Activated naive CD4-positive, alpha-beta T cell treated with anti-CD3 and anti-CD28 coated beads, Interleukin-2, amount 50 U/mL, for 16 hours (primary cell): ENCODE measurements at places on chromosomes 1 and 21.

GRCh38 chr1:62613325-62613727 is 16.0 kb downstream of the ANGPTL3 start:
- no peak for DNase-seq

DNA sequence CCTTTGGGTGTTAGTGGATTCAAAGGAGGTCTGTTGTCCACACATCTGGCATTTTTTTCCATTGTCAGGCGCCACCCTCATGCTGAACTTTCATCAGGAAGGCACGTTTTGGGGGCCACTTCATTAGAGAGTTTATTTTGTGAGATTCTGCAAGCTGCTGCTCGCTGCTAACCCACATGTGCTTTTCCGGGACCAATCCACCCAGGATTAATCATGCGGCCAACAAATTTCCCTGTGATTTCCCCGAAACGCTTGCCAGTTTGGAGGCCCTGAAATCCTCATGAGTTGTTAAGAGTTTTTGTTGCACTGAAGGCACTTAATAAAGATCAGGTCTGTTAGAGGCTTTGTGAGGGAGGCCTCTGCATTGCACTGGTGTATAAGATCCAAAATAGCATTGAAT is 2.4 kb downstream of the PDPN start:
- no peak for DNase-seq

GRCh38 chr1:27521861-27522431 is 32.0 kb upstream of the WASF2 start:
- peak; percentile 24 for DNase-seq

DNA sequence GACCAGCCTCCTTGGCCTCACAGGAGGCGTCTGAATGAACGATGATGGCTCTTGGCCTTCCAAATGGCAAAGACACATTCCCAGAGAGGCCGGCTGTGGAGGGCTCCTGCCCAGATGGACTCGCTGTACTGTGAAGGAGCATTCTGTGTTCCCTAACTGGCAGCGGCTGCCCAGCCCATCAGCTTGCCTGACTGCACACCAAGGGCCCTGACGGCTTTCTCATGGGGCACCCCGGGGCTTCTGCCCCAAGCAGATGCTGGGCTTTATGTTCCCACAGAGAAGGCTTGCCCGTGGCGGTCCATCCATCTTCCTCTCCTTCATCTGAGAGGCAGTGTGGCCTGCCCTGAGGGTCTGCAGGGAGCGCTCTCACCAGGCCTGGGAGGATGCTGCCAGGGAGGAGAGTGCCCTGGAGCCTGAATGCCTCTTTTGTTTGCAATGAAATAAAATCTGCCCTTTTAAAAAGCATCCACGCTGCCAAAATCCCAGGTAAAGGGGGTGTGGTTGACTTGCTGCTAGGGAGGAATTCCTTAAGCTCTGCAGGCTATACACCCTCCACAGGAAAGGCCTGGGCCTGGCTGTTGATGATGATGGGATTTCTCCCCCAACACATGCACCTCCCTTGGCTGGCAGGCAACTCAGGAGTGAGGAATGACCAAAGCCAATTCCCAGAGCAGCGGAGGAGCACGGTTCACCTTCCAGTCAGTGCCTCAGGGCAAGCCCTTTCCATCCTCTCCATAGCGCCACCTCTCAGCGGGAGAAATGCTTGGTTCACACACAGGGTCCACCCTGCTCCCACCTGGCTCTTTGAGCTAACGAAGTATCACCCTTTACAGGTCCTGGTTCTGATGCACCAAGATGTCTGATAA is 84.6 kb upstream of the SSX2IP start:
- no peak for DNase-seq

GRCh38 chr1:87331365-87332241 is 2.9 kb downstream of the LMO4 start:
- peak; percentile 47 for DNase-seq

DNA sequence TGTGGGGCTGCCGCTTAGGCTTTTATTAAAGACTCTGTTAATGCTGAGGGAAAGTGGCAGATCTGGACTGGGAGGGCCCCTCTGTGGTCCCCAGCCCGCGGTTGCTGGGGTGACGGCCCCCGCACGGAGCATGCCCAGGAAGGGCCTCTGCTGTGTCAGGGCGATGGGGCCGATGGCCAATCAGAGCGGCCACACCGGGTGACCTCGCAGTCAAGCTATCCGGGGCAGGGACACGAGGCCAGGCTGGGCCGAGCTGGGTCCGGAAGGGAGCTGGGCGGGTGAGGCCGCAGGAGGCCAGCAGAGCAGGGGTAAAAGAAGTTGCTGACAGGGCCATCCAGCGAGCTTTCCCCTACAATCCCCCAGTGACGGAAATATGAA is 145.1 kb downstream of the CASZ1 start:
- no peak for DNase-seq

DNA sequence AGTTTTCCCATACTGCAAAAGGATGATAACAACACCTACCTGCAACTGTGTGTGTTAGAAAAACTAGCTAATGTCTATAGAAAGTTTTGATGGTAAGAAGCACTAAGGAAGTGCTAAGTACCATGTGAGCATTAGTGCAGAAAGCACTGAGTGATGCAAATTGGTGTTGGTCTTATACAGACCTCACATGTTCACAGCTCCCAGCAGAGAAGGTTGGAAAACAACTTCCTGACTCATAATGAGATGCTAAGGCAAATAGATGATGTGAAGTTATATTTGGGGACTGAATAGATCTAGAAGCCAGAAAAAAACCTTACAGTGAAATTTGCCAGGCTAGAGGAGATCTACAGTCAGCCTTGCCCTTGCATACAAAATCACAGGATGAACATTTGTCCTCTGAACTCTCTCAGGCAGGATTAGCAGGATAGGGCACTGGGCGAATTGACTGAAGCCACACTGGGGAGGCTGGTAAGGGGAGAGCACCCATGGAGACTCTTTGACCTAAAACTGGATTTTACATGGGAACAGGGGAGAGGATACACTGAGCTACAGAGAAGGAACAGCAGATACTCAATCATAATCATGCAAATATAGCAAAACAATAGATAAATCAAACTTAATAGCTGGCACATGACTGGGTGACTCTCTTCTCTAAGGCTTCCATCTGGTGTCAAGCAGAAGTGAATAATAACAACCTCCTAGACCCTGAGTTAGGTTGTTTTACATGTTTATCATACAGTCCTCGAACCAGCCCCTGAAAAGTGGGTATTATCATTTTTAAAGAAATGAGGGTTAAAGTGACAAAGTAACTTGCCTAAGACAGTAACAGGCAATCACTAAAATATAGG is 61.3 kb downstream of the ASTN1 start:
- no peak for DNase-seq

DNA sequence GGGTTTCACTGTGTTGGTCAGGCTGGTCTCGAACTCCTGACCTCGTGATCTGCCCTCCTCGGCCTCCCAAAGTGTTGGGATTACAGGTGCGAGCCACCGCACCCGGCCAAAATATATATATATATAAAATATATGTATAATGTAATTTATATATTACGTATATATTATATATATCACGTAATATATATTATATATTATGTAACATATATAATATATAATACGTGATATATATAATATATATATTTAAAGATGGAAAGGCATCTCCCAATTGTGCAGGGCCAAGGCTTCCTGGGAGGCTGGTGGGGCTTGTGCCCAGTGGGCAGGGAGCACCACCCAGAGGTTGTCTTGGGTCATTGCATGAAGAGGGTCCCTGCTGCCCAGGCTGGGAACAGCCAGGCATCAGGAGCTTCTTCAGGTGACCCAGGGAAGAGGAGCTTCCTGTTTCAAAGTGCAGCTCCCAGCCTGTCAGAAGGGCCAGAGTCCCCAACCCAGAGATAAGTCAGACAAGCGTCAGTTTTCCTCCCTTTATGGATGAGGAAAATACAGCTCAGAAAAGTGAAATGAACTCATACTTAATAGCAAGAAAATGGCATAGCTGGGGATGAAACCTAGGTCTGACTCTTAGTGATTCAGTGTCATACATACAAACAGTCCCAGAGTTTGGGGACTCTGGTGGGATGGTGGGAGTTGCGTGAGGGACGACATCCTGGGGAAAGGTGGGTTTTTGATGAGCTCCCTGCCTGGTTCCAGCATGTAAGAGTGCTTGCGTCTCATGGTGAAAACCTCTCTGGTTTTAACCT is 12.0 kb downstream of the UBE2Q1 start:
- DNase-seq, result peak; percentile 45

DNA sequence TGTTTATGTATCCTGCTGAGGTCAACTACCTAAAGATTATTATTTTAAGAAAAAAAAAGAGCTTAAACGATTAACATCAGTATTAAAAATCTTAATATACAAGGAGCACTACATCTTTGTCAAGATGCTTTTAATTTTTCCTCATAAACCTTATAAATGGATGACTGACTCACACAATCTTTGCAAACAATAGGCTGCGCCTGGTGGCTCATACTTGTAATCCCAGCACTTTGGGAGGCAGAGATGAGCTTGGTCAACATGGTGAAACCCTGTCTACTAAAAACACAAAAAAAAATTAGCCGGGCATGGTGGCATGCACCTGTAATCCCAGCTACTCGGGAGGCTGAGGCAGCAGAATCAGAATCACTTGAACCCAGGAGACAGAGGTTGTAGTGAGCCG is 1.7 kb downstream of the KHDC4 start:
- DNase-seq, result no peak

DNA sequence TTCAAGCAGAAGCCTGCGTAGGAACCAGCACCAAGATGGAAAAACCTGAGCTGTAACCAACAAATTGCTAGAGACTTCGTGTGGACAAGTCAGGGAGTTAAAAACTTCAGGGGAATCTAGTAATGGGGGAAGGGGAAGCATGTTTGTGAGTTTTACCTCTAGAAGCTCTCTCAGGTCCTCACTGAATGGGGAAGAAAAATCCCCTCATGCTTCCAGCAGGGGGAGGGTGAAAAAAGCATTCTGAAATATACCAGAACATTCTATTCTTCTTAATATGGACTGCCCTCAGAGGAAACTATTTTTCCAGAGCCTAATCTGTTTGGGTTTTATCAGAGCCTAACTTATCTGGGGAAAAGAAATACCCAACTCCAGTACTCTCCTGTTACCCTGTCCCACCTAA is 28.6 kb downstream of the GNG12 start:
- DNase-seq, result no peak

GRCh38 chr21:28627691-28628090 is 365.0 kb downstream of the LTN1 start:
- DNase-seq, result no peak

DNA sequence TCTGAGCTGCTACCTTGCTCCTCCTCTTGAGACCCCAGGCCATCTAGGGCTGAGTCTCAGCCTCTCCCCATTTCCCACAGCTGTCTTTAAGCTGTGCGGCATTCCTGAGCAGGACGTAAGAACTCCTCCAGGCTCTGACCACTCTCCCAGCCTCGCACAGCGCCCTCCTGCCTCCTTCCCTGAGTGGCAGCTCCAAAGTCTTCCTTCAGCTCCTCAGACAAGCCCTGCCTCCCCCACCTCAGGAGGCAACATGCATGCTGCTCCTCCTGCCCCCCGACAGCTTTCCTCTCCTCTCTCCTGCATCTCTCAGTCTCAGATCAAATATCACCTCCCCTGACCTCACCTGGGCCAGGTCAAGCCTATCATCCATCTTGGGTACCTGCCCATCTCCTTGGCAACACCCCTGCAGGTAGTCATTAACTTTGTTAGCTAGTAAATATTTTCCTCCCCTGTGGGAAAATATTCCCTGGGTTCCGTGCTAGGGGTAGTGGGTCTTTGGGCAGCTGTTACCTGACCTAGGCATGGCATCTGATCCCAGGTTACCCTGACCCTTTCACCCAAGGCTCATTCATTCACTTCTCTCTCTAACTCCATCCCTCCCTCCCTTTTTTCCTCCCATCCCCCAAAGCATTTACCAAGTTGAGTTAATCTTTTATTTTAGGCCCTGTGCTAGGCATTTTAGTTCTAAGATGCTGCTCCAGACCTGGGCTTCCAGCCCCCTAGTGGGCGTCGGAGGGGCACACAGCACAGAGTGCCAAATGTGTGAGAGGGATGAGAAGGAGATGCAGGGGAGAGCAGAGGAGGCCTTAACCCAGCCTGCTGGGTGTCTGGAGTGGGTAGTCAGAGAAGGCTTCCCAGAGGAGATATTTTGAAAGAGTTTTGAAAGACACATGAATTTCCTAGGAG is 419.9 kb downstream of the PTPRU start:
- no peak for DNase-seq

DNA sequence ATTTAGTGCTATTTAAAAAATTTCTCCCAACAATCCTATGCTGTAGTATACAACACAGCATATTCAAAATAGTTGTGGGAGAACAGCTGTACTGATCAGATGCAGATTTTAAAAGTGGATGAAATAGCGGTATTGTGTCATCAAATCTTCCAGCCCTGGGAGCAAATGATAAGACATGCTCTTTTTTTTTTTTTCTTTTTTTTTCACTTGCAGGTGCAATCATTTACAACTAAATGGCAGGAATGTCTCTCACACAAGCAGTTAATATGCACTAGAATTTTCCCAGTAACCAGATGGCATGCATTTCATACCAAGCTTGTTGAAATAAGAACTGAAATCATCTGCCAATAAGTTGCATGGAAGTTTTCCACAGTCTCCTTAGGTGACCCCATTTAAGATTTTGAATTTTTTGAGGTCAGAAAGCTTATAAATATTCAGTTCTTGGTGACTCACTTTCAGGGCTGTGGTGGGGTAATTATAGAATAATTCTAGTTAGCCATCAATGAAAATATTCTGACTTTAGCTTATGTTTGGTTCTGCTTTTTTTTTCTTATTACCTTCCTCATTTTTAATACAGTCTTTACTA is 623.9 kb upstream of the NR5A2 start:
- no peak for DNase-seq

GRCh38 chr1:205438213-205439158 is 16.6 kb upstream of the LEMD1 start:
- DNase-seq, result no peak

DNA sequence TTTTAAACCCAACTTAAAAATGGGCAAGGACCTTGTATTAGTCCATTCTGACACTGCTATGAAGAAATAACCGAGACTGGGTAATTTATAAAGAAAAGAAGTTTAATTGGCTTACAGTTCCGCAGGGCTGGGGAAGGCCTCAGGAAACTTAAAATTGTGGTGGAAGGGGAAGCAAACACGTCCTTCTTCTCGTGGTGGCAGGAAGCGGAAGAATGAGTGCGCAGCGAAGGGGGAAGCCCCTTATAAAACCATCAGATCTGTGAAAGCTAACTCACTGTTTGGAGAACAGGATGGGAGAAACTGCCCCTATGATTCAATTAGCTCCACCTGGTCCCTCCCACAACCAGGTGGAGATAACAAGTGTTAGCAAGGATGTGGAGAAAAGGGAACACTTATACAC is 237.7 kb downstream of the SEC16B start:
- DNase-seq, result no peak

- DNase-seq, result no peak
These were observed 114.5 kb upstream of the ZNHIT6 start for GRCh38 chr1:85822696-85823095.

DNA sequence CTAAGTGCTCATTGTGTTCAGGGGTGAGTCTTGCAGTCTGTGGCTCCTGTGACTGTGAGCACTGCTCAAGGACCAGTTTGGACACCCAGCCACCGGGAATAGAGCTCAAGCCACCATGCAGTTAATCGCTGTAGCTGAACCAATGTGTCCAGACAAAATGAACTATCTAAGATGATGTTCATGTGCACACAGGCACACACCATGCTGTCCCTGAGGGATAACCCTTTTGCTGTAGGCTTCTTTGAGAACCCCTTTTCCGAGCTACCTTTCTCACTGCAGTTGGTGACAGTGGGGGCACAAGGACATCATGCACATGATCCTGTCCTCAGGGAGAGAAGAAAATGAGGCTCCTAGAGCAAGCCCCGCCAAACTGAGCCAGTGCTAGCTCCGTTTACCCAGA is 50.6 kb upstream of the CTBS start:
- DNase-seq, result no peak
